ENCODE measurements at places on chromosomes 4 and X. TPM values are rescaled to one million over a fixed set of nuclear protein-coding genes. Genes with fewer than 3 reads are reported as not detected.

Gene FHDC1
- total RNA-seq, result 0.26 TPM

Gene MTNR1A
- total RNA-seq, result not detected

Gene GIMD1
- total RNA-seq, result not detected

Gene L1CAM
- 0.99 TPM for total RNA-seq

Gene FAM241A
- total RNA-seq, result 1.2 TPM

Gene ZNF630
- total RNA-seq, result 2.1 TPM

Gene PPA2
- total RNA-seq, result 74.6 TPM

Gene RAB41
- not detected for total RNA-seq

Gene LGI2
- under 0.01 TPM for total RNA-seq

Gene JAKMIP1
- not detected for total RNA-seq

Gene INPP4B
- total RNA-seq, result 9.2 TPM

Gene MXD4
- total RNA-seq, result 42.1 TPM

Gene CLCN4
- 2.1 TPM for total RNA-seq

Gene PPP1R2C
- total RNA-seq, result not detected

Gene POU4F2
- total RNA-seq, result not detected

Gene REELD1
- not detected for total RNA-seq

Gene UGT2B15
- not detected for total RNA-seq

Gene ARHGAP36
- total RNA-seq, result not detected

Gene PRPS1
- total RNA-seq, result 17.0 TPM

Gene PAK3
- total RNA-seq, result 1.3 TPM

Gene CRMP1
- 0.33 TPM for total RNA-seq

Gene SSX2B
- total RNA-seq, result not detected

Gene HELQ
- 14.4 TPM for total RNA-seq

Gene ARAP2
- total RNA-seq, result 3.0 TPM

Gene HGFAC
- under 0.01 TPM for total RNA-seq

Gene SHROOM3
- 23.9 TPM for total RNA-seq

Gene NHS
- 3.8 TPM for total RNA-seq

Gene PDZD4
- total RNA-seq, result 0.26 TPM

Gene APELA
- total RNA-seq, result not detected

Gene ETDA
- total RNA-seq, result not detected

Gene GLRB
- total RNA-seq, result 25.9 TPM

Gene ARX
- not detected for total RNA-seq

Gene MAB21L2
- total RNA-seq, result not detected

Gene TMPRSS11A
- total RNA-seq, result not detected

Gene MAMLD1
- 0.77 TPM for total RNA-seq

Gene SULT1E1
- total RNA-seq, result not detected

Gene PLAC8
- total RNA-seq, result 0.33 TPM

Gene RBM10
- total RNA-seq, result 39.5 TPM

Gene CXCL5
- total RNA-seq, result 0.77 TPM

Gene NUDT9
- 18.8 TPM for total RNA-seq

Gene HSFX2
- total RNA-seq, result 0.26 TPM

Gene TMEM47
- 128 TPM for total RNA-seq

Gene LUZP4
- not detected for total RNA-seq

Gene ASB12
- not detected for total RNA-seq

Gene XG
- 1.3 TPM for total RNA-seq

Gene FAT1
- total RNA-seq, result 408 TPM

Gene ADH1B
- total RNA-seq, result 364 TPM

Gene FAM47E
- total RNA-seq, result 1.0 TPM

Gene ESX1
- not detected for total RNA-seq

Gene TCEAL6
- total RNA-seq, result not detected

Gene RPA4
- 1.2 TPM for total RNA-seq

Gene TLR10
- not detected for total RNA-seq

Gene CXCL6
- 0.77 TPM for total RNA-seq

Gene F8A2
- not detected for total RNA-seq

Gene TBCK
- 69.9 TPM for total RNA-seq

Gene NDST4
- total RNA-seq, result not detected

Gene CYSLTR1
- 0.50 TPM for total RNA-seq

Gene DNAAF6
- not detected for total RNA-seq

Data from fibroblast of lung (primary cell).